Left kidney (tissue), 8 donors: ENCODE measurements at places on chromosomes 3 and 15. TPM values are rescaled to one million over a fixed set of nuclear protein-coding genes. Genes with fewer than 3 reads are reported as not detected.

- DNase-seq = no peak
These were observed 31.3 kb upstream of the LYSMD4 start for GRCh38 chr15:99764522-99764921.

DNA sequence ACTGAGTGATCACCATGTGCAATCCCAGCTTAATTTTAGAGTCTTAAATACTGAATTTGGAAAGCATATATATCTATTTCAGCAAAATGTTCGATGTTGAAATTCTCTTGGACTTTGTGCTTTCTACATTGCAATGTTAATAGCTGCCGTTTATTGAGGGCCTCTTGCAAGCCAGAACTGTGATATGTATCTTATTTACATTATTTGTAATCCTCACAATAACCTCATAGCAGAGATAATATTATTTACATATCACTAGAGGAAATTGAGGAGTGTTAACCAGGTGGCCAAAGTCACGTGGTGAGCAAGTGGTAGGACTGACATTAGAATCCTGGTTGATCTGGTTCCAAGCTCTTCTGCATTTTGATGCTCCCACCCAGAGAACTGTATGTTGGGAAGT, 254.1 kb downstream of the SLC9A9 start:
- DNase-seq = no peak

DNA sequence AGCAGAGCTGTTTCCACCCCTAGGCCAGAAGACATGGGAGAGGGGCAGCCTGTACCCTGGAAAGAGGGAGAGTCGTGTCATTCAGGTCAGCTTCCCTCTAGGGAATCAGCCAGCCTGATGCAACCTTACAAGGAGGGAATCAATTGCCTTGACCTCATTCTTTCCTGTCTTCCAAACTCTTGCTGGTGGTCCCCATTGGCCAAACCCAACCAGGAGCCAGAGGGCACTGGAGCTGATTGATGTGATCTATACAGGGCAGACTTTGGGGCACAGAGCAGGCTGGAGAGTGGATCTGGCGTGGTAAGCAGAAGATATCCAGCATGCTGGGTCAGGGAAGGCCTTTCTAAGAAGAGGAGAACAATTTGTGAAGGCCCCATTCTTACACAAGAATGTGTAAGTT, 19.1 kb upstream of the MAGEF1 start:
- no peak for DNase-seq

DNA sequence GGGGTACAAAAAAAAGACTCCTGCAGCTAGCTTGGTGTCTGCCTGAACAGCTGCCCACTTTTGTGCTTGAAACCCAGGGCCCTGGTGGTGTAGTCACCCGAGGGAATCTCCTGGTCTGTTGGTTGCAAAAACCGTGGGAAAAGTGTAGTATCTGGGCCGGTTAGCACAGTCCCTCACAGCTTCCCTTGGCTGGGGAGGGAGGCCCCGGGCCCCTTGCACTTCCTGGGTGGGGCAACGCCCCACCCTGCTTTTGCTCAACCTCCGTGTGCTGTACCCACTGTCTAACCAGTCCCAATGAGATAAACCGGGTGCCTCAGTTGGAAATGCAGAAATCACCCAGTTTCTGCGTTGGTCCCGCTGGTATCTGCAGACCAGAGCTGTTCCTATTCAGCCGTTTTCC, 211.7 kb upstream of the ZPLD1 start:
- no peak for DNase-seq

CP gene
- 0.70 TPM for polyA plus RNA-seq

CYB561D2 gene
- polyA plus RNA-seq = 14.1 TPM

PIF1 gene
- polyA plus RNA-seq = 17.9 TPM
